CD14-positive monocyte (primary cell): ENCODE measurements at places on chromosomes 1 and 21.

- DNase-seq, result no peak
These were observed 16.0 kb downstream of the DIO1 start for GRCh38 chr1:53909946-53910345.

- DNase-seq, result no peak
These were observed 212.7 kb upstream of the ESRRG start for GRCh38 chr1:216935901-216936300.

DNA sequence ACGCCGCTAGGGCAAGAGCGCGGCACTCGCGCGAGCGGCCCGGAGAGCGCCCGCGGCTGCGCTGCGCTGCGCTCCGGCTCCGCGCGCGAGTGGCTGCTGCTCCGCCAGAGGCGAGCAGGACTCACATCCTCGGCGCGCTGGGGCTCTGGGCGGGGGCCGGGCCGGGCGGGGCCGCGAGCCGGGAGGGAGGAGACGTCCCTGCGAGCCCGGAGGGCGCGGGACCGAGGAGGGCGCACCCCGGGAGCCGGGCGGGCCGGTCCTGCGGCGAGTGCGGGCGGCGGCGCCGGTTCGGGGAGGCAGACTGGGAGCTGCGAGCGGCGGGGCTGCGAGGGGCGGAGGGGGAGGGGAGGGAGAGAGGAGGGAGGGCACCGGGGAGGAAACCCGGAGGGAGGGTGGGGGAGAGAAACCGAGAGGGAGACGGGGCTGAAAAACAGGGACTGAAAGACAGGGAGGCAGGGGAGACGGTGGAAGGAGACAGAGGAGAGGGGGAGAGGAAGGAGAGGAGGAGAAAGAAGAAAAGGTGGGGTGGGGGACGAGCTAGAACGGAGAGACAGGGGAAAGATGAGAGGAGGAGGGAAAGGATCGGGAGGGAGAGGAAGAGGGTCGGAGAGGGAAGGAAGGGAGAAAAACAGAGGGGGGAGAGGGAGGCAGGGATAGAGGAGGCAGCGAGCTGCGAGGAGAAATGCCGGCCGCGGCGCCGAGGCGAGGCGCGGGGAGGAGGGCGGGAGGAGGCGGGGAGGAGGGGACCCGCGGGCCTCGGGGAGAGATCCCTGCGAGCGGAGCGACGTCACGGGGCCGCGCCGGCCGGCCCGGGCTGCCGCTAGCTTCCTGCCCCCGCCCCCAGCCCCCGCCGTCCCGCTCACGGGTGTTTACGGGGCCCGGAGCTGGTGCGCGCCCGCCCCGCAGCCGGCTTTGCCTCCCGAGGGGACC is at the start of gene CAMK2N1:
Gene CAMK2N1, minus strand, starts transcription at position 684 of the 930 bp plus-strand sequence. CDS start 831 bp downstream, outside the sequence.
- DNase-seq, result no peak

DNA sequence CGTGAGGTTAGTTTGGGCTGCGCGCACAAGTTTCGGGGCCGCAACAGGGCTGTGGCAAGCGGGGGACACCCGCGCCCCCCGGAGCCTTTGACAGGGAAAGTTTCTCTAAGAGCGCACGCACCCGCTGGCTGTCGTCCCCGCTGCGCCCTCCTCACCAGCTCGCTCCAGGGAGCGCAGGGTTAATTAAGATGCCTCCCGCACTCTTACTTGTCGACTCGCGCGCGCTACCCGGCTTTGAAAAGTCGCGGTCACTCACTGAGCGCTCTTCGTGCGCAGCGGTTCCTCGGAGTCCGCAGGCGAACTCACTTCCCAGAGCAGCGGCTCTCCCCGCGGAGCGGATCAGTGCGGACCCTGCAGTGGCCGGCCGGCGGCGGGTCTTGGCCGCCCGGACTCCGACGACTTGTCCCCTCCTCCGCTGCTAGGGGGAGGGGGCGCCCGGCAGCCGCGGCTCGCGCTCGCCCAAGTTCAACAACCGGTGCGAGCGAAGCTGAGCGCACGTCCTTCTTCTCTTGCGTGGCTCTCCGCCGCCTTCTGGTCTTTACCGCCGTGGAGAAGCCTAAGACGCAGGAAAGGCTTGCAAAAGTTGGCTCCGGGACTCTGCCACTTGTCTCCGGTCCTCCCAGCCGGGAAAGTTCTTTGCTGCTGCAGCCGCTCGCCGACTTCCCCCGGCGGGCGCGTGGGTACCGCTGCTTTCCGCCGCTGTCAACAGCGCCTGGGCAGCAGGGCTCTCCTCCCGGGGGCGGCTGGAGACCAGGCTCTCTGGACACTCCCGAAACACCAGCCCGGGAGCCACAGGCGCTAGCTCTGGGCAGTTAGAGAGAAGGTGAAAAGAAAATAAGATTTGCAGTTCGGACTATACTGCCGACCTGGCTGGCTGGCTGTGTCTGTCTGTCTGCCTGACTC is 506 bp downstream of the JUN start:
- peak; percentile 25 for DNase-seq

GRCh38 chr1:48062353-48062752 is 65.2 kb upstream of the TRABD2B start:
- no peak for DNase-seq

- DNase-seq, result no peak
These were observed 10.8 kb upstream of the UBXN10 start for GRCh38 chr1:20174937-20175666.

- DNase-seq, result no peak
These were observed 25.1 kb upstream of the LRRC47 start for GRCh38 chr1:3821447-3821846.

DNA sequence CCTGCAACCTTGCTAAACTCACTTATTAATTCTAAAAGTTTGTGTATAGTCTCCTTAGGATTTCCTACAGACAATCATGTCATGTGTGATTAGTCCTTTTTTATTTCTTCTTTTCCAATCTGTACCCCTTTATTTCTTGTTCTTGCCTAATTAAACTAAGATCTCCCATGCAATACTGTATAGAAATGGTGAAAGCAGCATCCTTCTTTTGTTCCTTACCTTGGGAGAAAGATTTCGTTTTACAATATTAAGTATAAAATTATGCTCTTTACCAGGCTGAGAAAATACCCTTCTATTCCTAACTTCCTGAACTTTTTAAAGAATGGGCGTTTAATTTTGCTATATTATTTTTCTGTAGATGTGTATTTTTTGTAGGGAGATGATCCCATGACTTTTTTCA is 7.6 kb upstream of the COL18A1 start:
- no peak for DNase-seq

- DNase-seq, result peak; percentile 59
These were observed 23.2 kb downstream of the DDX59 start for GRCh38 chr1:200646515-200646914.

GRCh38 chr1:7623842-7624241 is 147.3 kb upstream of the VAMP3 start:
- no peak for DNase-seq

GRCh38 chr1:67601955-67602354 is 83.0 kb upstream of the GADD45A start:
- no peak for DNase-seq

DNA sequence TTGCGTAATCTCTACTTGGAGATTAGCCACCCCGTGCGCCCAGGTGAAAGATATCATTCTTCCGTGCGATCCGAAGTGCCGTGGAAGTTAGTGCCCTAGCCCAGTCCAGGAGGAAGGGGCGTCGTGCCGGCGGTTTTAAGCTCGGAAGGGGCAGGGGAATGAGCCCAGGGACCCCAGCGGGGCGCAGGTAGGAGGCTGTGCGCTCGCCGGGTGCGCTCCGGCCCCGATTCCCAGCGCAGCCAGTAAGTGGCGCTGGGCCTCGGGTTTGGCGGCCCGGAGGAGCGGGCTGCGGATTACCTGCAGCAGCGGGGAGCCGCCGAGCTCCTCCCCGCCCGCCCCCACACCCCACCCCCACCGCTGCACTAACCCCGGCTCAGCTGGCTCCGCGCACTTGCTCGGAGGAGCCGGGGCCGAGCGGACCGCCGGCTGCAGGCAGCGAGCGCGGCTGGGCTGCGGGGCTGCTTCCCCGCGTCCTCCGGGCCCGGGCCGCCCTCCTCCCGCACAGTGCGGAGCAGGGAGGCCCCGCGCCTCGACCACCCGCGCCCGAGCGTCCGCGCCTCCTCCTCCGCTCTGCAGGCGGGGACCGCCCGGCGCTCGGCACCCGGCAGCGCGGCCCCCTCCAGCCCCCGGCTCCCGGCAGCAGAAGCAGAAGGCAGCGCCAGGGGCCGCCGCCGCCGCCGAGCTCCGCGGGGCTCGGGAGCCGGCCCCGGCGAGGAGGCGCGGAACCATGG is at the start of gene RYR2:
Gene RYR2, plus strand, starts transcription at position 390 of the 731 bp plus-strand sequence. Its CDS starts 338 bp downstream, at position 728.
- DNase-seq, result no peak

- DNase-seq, result no peak
These were observed 69.6 kb upstream of the GJB5 start for GRCh38 chr1:34685225-34685624.

DNA sequence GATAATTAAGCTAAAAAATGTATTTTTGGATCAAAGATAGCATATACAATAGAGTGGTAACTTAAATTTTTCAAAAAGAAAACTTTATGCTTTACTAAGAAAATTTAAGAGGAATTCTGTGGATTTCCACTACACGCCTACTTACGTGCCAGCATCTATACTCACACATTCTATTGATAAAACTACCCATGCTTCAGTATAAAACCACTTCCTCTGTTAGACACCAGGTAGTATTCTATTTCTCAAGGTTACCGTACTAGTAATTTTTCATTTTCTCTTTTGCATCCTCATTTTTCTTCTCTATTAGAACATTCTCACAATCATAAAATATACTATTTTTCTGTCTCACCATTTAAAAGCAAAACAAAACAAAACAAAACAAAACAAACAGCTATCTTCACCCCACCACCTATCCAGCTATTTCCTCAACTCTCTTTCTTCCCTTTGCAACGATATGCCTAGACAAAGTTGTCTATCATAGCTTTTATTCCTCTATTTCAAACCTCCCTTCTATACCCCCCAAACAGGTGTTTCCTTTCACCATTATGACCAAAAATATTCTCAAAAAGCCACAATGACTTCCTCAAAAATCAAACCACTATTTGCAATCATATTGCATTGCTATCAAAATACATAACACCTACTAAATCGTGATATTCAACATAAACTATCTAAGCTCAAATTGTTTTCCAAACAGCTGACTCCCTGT is 1652.0 kb downstream of the MRPL39 start:
- no peak for DNase-seq

DNA sequence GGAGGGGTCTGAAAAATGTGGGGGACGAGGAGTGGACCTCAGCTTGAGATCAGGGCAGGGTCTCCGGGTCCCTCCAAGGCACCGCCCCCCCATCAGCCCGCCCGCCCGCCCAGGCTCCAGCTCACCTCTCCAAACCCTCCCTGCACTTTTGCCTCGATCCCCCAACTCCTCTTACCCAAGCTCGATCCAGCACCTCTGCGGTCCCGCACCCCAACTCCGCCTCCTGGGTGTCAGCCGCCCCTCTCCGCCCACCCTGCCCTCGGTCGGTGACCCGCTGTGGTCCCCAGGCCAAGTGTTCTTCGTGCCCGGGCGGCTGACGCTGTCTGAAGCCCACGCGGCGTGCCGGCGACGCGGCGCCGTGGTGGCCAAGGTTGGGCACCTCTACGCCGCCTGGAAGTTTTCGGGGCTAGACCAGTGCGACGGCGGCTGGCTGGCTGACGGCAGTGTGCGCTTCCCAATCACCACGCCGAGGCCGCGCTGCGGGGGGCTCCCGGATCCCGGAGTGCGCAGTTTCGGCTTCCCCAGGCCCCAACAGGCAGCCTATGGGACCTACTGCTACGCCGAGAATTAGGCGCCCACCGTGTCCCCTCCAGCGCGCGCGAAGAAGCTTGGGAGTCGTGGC is 5.7 kb downstream of the HAPLN2 start:
- no peak for DNase-seq

- DNase-seq, result no peak
These were observed 32.8 kb upstream of the ECE1 start for GRCh38 chr1:21323091-21323490.

DNA sequence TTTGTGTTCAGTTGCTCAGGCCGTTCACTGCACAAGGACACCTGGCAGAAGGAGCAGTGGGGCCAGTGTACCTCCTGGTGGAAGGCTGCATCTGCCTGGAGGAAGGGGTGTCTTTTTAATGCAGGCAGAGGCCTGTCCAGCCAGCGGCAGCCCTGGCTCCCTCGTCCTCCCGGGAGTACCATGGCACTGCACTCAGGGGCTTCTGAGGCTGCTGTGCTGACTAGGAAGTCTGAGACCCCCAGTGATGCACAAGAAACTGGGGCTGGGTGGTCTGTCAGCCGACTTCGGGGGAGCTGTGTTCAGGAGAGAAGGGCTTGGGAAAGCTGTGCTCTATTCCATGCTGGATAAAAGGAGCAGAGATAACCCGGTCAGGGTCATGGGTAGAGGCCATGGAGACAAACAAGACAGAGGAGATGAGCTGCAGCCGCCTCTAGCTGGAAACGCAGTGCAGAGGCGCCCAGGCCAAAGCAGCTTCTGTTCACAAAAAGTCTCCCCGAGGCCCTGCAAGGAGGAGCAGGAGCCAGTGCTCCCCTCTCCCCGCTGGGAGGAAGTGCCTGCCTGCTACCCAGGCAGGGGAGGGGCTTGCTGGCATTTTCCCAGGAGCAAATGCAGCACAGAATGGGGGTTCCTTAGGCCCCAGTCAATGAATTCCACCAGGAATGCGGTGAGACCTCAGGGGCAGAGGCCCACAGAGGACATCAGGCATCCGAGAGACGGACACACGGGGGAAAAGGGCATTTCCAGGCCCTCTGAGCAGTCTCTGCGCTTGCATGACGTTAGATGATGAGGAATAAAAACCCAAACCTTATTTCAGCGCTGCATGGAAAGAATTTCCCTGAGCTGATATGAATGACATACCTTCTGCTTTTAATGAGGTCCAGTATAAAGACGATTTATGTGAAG is 17.2 kb upstream of the C2CD2 start:
- DNase-seq, result no peak

DNA sequence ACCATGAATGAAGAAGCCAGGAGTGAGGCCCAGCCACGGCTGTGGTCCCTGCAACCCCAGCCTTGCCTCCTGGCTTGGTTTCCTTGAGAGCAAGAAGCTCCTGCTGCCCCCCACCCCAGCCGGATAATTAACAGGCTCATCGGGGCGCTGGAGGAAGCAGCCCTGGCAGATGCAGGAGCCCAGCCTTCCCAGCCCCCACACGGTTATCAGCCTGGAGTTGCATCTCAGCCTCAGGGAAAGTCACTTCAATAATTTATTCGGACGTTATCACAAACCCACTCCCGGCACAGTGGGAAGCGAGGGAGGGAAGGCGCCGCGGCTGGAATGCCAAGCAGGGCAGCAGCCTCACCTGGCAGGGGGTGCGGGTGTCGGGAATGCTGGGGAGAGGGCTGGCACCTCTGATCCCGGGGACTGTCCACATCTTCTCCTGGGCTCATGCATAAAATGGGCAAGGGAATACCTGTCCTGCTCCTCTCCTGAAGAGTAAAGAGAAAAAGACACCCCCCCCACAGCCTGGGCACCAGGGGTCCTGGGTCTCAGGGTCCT is 43.3 kb upstream of the LRP8 start:
- DNase-seq, result no peak

DNA sequence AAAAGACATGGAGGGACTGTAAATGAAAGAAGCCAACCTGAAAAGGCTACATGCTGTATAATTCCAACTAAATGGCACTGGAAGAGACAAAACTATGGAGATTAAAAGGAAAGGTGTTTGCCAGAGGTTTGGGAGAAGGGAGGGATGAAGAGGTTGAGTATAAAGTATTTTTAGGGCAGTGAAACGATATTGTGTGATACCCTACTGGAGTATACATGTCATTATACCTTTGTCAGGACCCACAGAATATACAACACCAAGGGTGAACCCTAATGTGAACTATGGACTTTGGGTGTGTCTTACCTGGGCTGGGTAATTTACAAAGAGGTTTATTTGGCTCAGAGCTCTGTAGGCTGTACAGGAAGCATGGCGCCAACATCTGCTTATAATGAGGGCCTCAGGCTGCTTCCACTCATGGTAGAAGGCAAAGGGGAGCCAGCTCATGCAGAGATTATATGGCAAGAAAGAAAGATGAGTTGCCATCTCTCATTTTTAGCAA is 73.4 kb downstream of the CD2 start:
- DNase-seq, result no peak

GRCh38 chr1:44380666-44381177 is 24.3 kb upstream of the RNF220 start:
- DNase-seq, result no peak
